NCI-H1105 (cell line): ENCODE measurements at places on chromosomes 2 and 18.

DNA sequence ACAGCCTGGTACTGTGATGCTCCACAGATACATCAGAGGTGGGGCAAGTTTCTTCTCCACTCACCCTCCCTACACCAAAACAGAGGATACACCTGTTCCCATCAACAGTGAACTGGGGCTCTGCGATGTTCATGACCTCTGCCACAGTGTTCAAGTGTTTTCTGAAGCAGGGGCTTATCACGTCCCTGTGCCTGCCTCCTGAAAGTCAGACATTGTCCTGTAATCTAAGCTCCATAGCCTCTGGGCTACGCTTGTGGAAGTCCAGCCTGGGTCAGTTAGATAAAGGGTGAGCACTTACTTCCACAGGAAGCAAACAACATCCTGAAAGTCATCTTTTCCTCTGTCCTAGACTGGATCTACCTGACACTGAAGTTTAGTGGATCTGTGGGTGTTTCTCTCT is 20.2 kb upstream of the MRO start:
- no peak for DNase-seq

- DNase-seq: no peak
Observed at GRCh38 chr2:133823226-133823550, 254.9 kb upstream of the NCKAP5 start.

- DNase-seq: no peak
Observed at GRCh38 chr2:209998596-209998995, 3.8 kb upstream of the RPE start.

GRCh38 chr18:28095631-28096030 is 81.3 kb downstream of the CDH2 start:
- DNase-seq: no peak

GRCh38 chr2:216971593-216971992 is 111.7 kb upstream of the TNP1 start:
- DNase-seq: no peak

DNA sequence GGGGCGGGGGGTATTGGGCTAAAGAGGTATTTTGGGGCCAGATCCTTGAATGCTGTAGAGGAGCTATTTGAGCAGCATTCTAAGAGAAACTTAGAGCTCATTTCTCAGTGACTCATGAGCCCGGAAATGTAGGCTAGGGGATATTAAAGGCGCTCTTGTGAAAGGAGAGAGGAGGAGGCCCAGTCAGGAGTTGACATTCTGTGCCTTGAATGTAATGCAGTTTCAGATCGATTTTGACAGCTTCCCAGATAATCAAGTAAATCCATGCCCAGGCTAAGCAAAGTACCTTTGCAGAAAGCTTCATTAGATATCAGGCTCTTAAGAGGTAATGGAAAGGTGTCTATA is 1.5 kb downstream of the CAB39 start:
- DNase-seq: no peak

DNA sequence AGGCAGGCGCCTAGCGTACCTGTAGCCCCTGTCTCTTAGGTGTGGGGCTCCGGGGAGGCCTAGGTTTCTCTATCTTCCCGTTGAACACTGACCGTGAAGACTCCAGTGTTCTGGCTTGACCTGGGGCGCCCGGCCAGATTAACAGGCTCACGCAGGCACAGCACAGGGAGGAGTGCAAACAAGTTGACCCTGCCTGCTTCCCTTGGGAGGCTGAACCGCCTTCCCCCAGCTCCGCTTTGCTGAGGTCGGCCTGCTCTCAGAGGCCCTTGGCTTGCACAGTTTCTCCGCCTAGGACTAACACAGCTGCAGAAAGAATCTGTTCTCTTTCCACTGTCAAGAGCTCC is 567 bp downstream of the PCYOX1 start:
- no peak for DNase-seq

DNA sequence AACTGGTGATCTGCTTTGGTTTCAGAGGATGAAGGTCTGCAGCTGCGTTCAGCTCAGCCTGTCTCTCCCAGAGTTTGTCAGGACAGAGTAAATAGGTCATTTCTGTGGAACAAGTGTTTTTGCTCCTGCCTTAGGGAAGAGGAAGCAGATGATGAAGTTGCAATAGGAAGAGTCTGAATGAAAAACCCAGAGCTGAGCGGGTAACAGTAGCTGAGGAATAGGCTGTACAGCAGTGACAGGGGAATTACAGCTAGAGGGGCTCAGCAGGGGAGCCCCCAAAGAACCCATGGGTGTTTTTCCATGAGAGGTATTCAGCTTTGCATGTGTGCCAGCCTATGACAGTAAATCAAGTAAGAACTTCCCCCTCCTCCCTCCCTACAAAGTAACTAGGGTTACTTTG is 10.3 kb upstream of the CYBRD1 start:
- no peak for DNase-seq

DNA sequence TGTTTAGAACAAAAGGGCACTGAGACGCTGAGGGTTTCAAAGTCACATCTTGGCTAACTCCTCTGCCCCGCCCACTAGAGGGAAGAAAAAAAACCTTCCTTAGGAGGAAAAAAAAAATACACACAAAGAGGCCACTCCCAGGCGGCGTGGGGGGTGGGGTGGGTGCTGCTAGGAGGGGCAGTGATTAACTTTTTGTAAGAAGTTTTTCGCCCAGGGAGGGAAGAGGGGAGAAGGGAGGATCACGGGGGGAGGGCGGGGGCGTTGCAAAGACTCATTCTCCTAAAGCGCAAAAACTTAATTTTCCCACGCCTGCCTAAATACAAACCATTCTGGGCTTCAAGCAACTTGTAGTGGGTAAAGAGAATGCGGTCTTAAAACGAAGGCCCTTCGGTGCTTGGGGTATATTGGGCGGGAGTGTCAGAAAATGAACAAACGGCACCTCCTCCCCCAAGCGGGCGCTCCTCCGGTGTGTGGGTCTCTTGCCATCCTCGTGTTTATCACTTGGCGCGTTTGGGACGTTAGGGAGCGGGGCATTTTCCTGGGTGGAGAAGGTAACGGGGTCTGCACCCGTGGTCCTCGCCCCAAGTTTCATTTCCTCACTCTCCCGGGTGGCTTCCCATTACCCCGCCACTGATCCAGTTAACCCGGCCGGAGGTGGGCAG is 1.7 kb downstream of the CXCR4 start:
- DNase-seq: peak; percentile 20

DNA sequence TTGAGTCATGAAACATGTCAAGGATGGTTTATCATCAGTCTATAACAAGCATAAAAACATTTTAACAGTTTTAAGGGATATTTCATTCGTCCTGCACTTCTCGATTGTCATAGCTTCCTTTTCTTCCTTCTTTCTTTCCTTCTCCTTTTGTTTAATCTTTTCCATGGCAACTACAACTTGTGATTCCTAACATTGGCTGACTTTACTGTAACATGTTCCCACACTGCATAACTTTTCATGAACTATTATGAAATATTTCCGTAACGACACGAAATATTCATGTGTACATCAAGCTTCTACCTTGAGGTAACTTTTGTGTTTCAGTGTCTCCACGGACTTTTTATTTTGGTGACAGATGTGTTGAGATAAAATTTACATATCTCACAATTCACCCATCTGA is 134.4 kb downstream of the ACTR3 start:
- DNase-seq: no peak
